ENCODE measurements at places on chromosomes 1 and 21. TPM values are rescaled to one million over a fixed set of nuclear protein-coding genes. Genes with fewer than 3 reads are reported as not detected.
A peak's percentile ranks its signal among the peaks of the same experiment; 100 is the strongest.

- DNase-seq: no peak
Observed at GRCh38 chr1:109377698-109378097, 20.0 kb downstream of the SORT1 start.

GRCh38 chr1:171251042-171251951 lies 3.0 kb downstream of the FMO1 start:
- DNase-seq: peak; percentile 22

DNA sequence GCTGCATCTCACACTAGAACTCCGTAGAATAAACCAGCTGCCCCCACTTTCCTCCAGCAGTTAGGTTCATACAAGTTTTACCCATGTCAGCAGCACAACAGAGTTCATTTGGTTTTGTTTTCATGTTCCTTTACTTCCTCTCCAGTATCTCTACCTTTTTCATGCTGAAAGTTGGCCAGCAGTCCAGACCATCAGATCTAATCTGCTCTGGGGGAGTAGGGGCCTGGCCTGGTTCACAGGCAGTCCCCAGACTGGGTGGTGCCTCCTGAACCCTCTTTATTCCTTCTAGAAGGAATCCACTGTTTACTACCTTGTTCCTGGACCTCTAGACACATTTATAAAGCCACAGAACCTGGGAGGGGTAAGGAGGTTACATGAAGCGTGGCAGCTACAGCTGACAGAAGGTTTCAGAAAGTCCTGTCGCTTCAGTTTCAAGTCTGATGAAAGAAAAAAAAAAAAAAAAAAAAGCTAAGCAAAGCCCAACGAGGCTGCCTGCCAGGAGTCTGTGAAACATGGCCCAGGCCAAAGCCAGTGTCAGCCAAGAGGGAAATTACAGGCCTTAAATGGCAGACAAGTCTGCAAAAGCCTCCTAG lies 184.6 kb upstream of the JUN start:
- DNase-seq: no peak

GRCh38 chr1:214569357-214570004 lies 18.1 kb upstream of the PTPN14 start:
- DNase-seq: no peak

- no peak for DNase-seq
Observed at GRCh38 chr1:82160036-82160435, 359.3 kb downstream of the ADGRL2 start.

GRCh38 chr1:18288722-18289121 lies 181.1 kb downstream of the IGSF21 start:
- no peak for DNase-seq

Gene RAB25
- total RNA-seq: 1.9 TPM

Gene GALE
- total RNA-seq: 7.5 TPM

Gene CFHR4
- not detected for total RNA-seq

Gene ITLN1
- total RNA-seq: not detected

All from T-cell (primary cell).